ENCODE measurements at places on chromosomes 2 and 18. TPM values are rescaled to one million over a fixed set of nuclear protein-coding genes. Genes with fewer than 3 reads are reported as not detected.
A peak's percentile ranks its signal among the peaks of the same experiment; 100 is the strongest.

DNA sequence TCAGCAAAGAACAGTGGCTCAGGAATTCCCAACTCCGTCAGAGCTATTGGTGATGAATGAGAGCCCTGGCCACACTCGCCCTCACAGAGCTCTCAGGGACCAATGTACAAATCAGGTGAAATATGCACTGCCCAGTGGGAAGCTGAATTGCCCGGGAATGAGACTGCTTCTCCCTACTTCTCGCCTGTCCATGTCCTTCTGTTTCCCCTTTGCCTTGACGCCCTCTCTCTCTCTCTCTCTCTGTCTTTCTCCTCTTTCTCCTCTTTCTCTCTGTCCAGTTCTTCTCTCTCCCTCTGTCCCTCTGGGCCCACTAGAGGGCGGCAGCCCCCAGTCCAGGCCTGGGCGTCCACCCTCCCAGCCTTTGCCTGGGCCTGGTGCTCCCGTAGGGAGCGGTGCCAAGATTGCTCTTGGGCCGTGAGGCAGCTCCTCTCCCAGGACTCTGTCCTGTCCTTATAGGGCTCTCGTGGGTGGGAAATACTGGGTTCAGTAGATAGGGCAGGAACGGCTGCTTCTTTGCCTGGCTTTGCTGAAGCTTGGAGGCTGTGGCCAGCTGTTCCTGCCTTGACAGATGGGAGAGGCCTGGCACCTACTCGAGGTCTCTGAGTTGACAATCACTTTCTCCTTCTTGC lies 28.4 kb upstream of the PUM2 start:
- peak; percentile 81 for DNase-seq

- no peak for DNase-seq
These were observed 110.7 kb downstream of the MDH1 start for GRCh38 chr2:63699549-63699839.

- DNase-seq, result peak; percentile 29
These were observed 477 bp upstream of the WDCP start for GRCh38 chr2:24047703-24048033.

GRCh38 chr18:72409903-72410302 lies 134.2 kb downstream of the CBLN2 start:
- no peak for DNase-seq

GRCh38 chr2:20050104-20050645 lies 1.3 kb downstream of the LAPTM4A start:
- no peak for DNase-seq

DNA sequence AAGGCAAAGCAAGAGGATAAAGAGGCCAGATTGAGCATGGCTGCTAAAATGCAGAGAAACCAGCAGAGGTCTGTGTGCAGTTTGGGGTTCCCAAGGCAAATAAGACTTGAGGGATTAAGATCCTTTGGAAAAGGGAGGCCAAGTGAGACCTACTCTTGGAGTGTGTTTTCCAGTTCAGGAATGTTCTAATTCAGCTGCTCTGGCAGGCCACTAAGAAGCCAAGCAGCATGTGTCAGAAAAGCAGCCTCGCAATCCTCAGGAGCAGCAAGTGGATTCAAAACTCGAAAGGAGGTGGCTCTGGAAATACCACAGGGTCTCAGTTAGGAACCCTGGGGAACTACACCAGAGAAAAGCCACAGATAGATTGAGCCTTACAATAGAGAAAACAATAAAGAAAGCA lies 569.2 kb downstream of the METTL4 start:
- DNase-seq, result no peak

DNA sequence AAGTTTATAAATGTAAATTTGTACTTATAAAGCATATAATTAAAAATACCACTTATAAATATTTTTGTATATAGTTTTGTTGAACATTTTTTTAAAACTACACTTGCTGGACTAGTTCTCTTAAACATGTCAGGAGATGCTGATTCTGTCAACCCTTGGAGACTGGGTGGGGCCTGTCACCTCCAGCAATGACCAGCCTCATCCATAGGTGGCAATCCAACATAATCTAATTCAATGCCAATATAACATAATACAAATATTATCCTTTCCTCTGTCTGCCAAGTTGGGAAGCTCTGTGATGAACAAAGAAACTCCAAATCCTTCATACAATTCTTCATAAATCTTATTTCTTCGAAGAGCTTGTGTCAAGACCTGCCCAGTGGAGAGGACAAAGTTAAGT lies 140.4 kb downstream of the RBMS1 start:
- no peak for DNase-seq

GRCh38 chr2:149226790-149227189 lies 103.6 kb upstream of the LYPD6 start:
- no peak for DNase-seq

DNA sequence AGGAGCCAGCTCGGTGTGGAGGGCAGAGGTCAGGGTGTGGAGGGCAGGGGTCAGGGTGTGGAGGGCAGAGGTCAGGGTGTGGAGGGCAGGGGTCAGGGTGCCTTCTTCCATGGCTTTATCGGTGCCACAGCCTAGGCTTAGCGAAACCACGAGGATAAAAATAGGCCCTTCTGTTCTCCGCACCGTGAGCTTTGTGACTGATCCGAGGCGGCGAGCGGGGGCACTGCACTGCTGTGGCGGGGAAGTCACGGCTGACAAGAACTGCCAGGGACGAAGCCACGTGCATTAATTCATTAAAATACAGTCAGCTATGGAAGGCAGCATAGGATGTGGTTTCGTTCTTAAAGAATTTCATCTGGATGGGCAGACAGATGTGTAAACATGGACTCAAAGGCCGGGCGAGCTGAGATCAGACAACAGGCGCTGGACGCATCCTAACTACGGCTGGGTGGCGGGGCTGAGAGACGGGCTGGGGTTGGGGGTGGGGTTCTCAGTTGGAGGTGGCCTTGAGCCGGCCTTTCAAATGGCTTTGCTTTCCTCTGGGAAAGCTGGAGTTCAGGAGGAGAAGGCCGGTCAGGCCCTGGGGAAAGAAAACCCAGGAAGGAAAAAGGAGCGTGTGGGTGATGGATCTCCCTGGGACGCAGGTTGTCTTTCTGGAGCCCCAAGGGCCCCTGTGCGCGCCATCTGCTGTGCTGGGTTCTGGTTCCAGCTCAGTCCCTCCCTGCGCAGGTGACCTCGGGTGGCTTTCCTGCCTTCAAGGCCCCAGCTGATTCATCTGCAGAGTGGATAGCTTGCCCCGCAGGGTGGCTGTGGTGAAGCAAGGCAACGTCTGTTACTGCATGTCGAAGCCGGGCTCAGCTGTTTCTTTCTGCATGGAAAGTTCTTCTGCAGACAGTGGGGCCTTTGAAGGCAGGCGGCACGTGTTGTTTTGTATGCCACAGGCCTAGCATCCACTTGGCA lies 958 bp upstream of the ALLC start:
- DNase-seq, result no peak

GRCh38 chr18:71114550-71115210 lies 825.8 kb downstream of the SOCS6 start:
- DNase-seq, result no peak

DNA sequence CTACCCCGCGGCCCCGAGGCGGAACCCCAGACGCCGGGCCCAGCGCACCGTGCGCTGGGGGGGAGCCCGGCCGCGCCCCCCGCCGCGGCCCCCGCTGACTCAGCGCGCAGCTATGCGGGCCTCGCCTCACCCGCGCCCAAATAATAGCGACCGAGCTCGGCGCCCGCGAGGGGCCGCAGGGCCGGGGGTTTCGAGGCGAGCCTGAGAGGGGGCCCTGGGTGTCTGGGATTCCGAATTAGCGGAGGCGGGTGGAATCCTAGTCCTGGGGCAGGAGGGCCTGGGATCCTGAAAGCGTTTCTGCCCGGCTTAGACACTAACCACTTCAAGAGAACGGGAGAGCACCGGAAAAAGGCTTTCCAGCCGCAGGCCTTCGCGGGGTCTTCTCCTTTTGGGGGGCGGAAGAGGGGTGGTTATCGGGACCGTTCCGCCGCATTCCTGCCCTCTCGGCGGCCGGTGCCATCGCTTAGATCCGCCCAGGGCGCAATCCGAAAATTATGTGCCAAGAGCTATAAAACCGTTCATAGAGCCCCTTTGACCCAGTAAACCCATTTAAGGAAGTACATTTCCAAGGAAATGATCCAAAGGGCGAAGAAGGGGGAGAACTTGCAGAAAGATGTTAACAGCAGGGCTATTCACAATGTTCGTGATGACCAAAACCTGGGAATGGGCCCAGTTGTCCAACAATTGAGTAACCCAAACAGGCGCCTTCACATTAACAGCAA lies 681 bp upstream of the ROCK2 start:
- DNase-seq, result peak; percentile 52

- DNase-seq, result no peak
These were observed 27.2 kb upstream of the BBS5 start for GRCh38 chr2:169452080-169452479.

- peak; percentile 97 for DNase-seq
These were observed at the start of gene PPP1R7 for GRCh38 chr2:241149925-241150659. Gene PPP1R7 (plus strand): TSS chr2:241150467. CDS start chr2:241150496, 29 bp downstream.

- no peak for DNase-seq
These were observed 274.7 kb downstream of the TWIST2 start for GRCh38 chr2:239122421-239123110.

DNA sequence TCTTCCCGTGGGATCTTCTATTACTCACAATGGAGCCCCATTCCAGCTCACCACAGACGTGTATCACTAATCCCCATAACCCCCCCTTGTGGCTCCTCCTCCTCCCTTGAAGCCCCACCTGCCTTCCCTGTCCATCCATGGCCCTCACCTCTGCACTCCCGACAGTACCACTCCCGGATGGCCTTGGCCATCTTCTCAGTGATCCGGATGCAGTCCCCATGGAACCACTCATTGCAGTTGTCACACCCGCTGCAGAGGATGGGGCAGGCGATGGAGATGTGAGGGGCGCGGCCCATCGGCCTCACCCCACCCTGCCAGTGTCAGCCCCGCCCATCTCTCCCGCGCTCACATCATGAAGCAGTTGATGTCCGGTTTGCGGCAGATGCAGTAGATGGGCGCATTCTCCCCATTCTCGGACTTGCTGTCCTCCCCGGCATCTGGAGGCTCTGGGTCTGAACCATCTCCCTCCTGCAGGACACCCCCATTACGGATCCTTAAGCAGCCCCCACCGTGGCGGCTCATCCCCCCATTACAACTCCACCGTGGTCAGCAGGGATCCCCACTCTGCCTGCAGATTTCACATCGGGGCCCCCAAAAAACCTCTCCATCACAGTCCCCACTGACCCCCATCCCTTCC lies 983 bp downstream of the CXXC1 start:
- DNase-seq, result peak; percentile 59

- DNase-seq, result no peak
These were observed 162.0 kb upstream of the HAAO start for GRCh38 chr2:42954227-42954962.

The NCKAP5 gene
- 0.55 TPM for total RNA-seq

The PFN4 gene
- not detected for total RNA-seq

The PPP1R1C gene
- 3.7 TPM for total RNA-seq

The CCDC85A gene
- total RNA-seq, result 0.22 TPM

The SPP2 gene
- not detected for total RNA-seq

The DARS1 gene
- total RNA-seq, result 95.5 TPM

The SPTBN1 gene
- total RNA-seq, result 171 TPM

The ATP8B1 gene
- total RNA-seq, result 5.6 TPM

The PNO1 gene
- 24.0 TPM for total RNA-seq

The APCDD1 gene
- 5.3 TPM for total RNA-seq

The RUFY4 gene
- total RNA-seq, result 0.31 TPM

The DCDC2C gene
- total RNA-seq, result not detected

The SLC19A3 gene
- total RNA-seq, result 6.5 TPM

All from WTC11 (cell line).